SIG-M5 (cell line): ENCODE measurements at places on chromosomes 2 and 18.

GRCh38 chr2:64311191-64311910 is 142.6 kb upstream of the LGALSL start:
- no peak for DNase-seq

GRCh38 chr18:76052227-76052595 is 442.8 kb downstream of the ZNF516 start:
- no peak for DNase-seq

- DNase-seq = no peak
Observed at GRCh38 chr2:164969909-164970690, 14.8 kb upstream of the SLC38A11 start.

- DNase-seq = no peak
Observed at GRCh38 chr18:48023334-48024008, 93.0 kb upstream of the SMAD2 start.

DNA sequence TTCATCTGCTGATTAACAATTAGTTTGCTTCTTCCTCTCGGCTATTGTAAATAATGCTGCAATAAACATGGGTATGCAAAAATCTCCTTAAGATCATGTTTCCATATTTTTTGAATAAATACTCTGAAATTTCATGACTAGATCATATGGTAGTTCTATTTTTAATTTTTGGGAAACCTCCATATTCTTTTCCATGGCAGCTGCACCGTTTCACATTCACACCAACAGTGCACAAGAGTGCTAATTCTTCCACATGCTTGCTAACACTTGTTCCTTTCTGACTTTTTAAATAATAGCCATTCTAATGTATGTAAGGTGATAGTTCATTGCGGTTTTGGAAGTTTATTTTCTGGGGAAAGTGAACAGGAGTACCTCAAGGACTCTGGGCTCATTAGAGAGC is 52.6 kb upstream of the TACR1 start:
- no peak for DNase-seq
